Effector memory CD8-positive, alpha-beta T cell (primary cell): ENCODE measurements at places on chromosomes 7 and 10.

DNA sequence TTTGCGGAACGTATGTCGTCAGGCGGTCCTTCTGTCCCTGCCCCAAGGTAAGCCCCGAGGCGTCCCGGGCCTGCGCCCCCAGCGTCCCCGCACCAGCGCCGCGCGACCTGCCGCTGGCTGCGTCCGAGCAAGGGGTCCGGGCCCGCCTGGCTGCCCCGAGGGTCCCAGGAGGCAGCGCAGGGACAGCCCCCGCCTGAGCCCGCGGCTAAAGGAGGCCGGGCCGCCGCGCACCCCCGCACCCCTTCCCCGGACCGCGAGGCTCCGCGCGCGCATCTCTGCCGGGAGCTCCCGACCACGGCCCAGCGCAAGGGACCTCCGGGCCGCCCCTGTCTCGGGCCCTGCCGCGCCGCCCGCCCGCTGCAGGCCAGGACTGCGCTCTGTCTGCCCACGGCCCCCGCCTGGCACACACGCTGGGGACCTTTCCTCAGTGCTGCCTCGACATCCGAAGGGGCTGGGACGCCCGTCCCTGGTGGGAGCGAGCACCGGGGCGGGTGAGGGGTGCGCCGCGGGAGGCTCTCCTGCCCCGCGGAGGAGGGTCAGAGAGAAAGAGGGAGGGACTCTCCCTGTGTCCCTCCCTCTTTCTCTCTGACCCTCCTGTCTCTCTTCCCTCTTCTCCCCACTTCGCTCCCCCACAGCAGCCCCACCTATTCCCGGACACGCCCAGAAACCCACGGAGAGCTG lies 25.0 kb downstream of the SHH start:
- DNase-seq: no peak

GRCh38 chr10:118983263-118983662 lies 46.3 kb upstream of the NANOS1 start:
- no peak for DNase-seq

DNA sequence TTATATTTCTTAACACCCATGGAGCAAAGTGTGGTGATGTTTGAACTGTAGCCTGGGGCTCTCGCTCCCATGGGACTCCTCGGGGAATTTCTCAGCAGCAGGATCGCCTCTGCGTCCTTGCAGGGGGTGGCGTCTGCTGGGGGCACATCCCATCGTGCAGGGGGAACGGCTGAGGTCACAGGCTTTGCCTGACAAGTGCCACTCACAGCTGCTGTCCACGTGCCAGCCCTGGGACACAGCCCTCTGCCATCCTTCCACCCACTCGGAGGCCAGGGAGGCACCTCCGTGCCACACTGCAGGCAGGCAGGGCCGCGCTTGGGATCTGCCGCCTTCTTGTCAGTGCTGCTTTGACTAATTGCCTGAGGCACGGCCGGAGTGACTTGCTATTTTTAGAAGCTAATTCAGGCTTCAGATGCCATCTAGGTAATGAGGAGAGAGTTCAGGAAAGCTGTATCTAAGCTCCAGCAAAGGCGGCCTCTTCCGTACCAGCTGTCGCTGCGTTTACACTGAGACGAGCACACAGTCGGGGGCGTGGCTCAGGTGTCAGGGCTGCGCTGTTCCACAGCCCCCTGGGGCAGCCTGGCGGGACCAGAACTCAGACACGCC lies 45.7 kb downstream of the PITRM1 start:
- no peak for DNase-seq

GRCh38 chr7:39428221-39428620 lies 138.0 kb upstream of the YAE1 start:
- no peak for DNase-seq

DNA sequence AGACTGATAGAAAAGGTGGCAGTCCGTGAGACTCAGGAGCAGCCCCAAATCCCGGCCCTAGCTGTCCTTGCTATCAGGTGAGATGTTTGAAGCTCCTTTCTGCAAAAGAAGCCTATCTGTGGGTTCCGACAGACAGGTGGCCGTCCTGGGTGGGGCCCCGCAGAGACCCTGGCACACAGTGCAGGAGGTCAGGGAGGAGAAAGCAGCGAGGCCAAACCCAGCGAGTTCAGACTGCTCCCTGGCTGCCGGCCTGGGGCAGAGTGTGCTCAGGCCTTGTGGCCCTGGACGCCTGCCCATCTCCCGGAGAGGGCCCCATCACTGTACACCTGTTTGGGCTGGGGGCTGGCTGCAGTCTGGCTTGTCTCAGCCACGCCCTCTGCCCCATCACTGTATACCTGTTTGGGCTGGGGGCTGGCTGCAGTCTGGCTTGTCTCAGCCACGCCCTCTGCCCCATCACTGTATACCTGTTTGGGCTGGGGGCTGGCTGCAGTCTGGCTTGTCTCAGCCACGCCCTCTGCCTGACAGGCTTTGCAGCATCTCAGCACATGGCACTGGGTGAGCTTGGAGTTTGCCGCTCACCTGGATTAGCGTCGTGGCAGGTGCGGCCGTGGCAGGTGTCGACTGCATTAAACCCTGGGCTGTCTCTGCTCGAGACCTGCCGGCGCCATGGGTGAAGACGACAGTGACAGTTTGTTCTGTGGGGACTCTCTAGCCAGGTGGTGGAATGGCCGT lies 11.8 kb upstream of the PRKAR1B start:
- DNase-seq: no peak

GRCh38 chr7:132815696-132816311 lies 239.5 kb upstream of the PLXNA4 start:
- no peak for DNase-seq

DNA sequence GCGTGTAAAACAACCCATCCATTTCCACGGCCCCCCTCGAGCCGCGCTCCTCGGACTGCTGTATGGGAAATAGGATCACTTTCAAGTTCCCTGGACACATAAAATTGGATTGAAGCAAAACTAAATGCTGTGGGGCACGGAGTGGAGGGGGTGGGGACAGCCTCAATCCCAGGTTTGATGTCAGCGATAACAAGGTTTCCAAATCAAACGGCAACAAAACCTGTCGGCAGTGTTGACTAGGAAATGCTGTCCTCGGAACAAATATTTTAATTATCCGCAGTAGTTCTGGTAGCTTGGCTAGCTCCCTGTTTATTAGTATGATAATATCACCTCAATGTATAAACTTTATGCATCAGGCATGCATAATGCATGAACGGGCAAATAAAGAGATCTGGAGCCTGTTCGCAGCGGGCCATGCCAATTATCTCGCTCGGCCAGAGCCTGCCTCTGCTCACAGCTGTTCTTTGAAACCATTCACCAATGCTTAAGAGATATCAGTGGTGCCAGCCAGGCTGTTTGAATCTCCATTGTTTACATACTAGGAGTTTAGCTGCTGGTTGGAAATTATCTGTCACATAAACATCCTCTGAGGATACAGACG lies 161.1 kb downstream of the PAXIP1 start:
- no peak for DNase-seq

DNA sequence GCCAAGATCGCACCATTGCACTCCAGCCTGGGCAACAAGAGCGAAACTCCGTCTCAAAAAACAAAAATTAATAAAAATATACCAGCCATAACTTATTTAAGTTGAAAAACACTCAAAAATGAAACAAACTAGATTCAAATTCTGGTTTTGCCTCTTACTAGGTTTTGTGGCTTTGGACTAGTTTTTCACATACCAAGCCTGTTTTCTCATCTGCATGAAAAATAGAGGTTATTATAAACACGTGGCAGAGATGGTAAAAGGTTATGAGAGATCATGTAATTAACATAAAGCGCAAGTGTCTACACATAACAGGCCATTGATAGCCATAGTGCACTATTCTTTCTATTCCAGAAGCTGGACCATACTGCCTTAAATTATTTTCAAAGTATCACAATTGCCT lies 35.5 kb upstream of the CABCOCO1 start:
- DNase-seq: no peak

DNA sequence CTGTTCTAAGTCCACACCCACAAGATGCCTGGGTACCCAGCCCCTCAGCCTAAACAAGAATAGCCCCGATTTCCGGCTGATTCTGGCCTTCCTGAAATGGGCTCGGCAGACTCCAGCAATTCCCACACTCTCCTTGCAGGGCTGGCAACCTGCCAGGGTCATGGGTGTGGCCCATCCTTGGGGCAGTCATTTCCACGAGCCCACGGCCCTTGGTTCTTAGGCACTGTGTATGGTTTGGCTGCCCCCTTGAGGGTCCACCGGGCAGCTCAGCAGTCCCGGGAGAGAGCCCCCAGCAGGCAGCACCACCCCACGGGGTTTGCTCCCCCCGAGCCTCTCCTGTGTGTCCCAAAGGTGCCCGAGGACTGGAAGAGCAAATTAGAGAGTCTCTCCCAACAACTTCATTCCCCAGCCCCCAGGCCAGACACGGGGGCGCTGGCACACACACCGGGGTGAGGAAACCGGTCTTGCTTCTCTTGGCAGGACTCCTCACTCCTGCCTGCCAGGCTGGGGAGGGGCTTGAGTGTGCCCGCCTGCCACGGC lies 142.2 kb downstream of the EMX2 start:
- no peak for DNase-seq

DNA sequence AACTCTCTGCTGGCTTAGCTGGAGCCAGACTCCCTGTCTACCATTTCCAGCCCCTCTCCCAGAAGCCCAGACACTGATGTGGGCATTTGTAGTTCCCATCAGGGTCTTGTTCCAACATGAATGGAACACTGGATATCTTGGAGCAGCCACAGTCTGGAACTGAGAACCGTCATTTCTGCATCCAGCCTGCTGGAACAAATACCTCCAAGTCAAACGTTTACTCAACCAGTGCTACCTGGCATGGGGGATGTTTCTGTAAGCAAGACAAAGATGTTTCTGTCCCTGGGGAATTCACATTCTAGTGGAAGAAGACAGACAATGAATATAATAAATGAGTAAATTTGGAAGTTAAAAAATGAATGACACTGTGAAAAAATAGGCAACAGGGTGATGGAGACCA lies 70.8 kb upstream of the ZNF438 start:
- no peak for DNase-seq

- no peak for DNase-seq
Observed at GRCh38 chr10:12332572-12333379, 16.6 kb upstream of the CAMK1D start.

GRCh38 chr7:122691569-122692235 lies 7.2 kb downstream of the RNF133 start:
- DNase-seq: no peak

DNA sequence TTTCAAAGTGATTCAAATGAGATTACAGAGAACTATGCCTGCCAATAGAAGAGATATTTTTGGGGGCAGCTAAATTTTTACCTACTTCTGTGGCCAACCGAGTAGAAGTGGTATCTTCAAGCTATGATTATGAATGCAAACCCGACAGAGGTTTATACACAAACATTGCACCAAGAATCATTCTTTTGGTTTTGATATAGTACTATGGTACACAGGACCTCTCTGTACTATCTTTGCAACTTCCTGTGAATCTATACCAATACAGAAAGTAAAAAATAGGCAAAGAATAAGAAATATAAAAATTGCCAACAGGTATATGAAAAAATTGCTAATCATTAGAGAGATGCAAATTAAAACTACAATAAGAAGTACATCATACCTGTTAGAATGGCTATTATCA lies 103.2 kb upstream of the VIPR2 start:
- no peak for DNase-seq

GRCh38 chr7:37714606-37715005 lies 31.0 kb downstream of the GPR141 start:
- no peak for DNase-seq

DNA sequence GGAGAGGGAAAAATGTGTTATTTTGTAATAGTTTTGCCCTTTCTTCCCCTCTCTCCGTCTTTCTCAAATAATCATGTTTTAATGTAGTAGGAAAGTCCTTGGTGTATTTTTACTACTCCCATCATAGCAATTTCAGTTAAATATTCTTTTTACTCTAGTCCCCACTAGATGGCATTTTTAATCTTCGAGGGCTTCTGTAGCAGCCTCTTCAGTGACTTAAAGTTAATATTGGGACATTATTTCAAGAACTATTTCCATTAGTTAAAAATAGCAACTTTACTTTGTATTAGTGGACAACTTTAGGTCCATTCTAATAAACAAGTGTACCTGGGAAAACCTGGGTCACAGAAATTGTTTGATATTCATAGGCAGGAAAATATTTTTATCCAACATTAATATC lies 23.0 kb downstream of the EDRF1 start:
- DNase-seq: no peak

DNA sequence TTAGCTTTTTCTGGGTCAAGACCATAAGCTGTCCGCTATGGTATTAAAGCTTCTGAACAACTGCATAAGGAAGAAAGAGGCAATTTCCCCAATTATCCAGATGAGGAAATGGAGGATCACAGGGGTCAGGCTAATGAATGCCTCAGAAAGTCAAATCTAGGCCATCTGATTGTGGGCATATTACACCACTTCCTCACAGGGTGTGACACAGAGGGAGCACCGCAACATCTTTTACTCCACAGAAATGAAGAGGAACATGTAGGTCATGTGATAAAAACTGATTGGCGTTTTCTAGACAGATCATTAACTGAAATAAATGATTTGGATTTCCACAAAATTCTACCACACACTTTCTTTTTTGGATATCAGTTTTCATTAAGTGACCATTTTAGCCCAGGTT lies 384.4 kb downstream of the PARD3 start:
- no peak for DNase-seq

DNA sequence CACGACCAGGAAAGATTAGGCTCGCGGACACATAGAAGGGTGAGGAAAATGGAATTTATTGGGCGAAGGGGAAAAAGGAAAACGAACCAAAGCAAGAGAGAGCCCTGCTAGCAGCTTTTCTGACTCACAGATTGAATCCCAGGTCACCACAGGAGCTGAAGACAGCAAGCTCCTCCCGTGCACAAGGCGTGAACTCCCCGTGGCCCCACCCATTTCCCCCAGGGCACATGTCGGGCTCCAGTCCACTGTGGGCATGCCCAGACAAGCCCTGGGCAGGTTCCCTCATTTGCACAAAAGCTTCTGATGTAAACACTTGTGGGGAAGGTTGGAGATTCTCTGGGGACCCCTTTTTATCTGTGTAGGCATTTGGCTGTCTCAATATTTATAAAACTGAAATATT lies 582.4 kb downstream of the SUGCT start:
- no peak for DNase-seq

GRCh38 chr10:79192677-79193003 lies 123.9 kb downstream of the ZMIZ1 start:
- no peak for DNase-seq

- no peak for DNase-seq
Observed at GRCh38 chr10:35685402-35685801, 43.3 kb upstream of the FZD8 start.

- no peak for DNase-seq
Observed at GRCh38 chr10:123792248-123792978, 99.2 kb downstream of the CPXM2 start.

- DNase-seq: no peak
Observed at GRCh38 chr10:122864901-122865300, 14.5 kb downstream of the FAM24B start.

DNA sequence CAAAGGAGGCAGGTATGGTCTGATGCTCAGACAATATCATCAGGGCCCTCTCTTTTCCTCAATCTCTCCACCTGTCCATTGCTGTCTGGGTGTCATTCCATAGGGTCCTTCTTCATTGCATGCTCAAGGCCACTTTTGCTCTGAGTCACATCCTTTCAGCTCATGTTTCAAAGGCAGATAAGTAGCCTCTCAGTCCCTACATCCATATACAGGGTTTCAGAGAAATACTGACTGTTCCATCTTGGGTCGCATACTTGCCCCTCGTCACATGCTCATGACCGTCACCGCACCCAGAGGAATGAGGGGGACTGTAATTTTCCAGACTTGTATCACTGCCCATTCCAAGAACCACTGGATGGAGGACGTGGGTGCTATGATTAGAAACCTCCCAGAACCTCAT lies 93.4 kb downstream of the FAM107B start:
- DNase-seq: no peak

GRCh38 chr10:4650582-4650981 lies 175.4 kb upstream of the AKR1E2 start:
- no peak for DNase-seq
